ENCODE measurements at places on chromosomes 11 and 22. TPM values are rescaled to one million over a fixed set of nuclear protein-coding genes. Genes with fewer than 3 reads are reported as not detected.

DNA sequence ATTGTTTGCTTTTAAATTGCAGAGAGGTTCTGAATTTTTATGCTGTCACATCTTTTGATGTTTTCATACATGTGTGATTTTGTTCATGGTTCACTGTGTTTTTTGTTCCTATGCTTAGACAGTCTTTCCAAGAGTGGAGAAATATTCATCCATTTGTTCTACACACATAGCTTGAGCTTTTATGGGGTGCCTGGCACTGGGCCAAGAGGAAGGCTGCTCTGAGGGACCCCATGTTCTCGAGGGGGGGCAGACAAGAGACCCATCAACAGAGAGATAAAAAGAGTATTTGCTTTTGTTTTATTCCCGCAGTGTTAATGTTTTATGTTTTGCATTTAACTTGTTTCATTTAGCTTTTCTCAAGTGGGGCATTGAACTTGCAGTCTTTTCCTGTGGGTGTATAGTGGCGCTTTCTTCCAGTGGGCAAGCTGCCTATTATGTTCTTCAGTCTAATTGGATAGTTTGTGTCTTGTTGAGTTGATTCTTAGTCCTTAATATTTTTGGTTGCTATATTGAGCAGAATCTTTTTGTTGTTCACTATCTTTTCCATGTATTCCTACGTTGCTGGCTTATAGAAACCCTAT is 57.7 kb downstream of the CABIN1 start:
- DNase-seq, result no peak

GRCh38 chr11:94876645-94877442 is 96.5 kb downstream of the CWC15 start:
- peak; percentile 77 for DNase-seq

DNA sequence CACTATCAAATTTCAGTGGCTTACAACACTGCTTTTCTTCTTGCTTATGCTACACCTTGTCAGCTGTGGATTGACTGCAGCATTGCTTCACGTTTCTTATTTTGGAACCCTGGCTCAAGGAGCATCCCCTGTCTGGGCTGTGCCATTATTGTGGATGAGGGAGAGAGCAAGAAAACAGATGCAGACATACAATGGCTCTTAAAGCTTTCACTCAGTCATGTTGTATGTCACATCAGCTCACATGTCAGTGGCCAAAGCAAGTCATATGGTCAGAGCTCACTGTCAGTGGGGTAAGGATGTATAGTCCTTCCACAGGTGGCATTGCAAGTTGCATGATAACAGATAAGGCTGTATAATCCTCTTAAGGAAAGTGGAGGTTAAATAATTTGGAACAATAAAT is 10.0 kb downstream of the ARHGEF12 start:
- no peak for DNase-seq

DNA sequence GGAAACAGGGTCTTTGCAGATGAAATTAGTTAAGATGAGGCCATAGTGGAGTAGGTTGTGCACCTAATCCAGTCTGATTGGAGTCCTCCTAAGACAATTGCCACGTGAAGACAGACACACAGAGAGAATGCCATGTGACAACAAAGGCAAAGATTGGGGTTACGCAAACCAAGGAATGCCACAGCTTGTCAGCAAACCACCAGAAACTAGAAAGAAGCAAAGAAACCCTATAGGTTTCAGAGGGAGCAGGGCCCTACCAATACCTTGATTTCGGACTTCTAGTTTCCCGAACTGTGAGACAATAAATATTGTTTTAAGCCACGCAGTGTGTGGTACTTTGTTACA is 8.2 kb upstream of the LAYN start:
- DNase-seq, result no peak

The MPZL2 gene
- 12.2 TPM for total RNA-seq

The SMIM35 gene
- total RNA-seq, result 2.2 TPM

The MAPK8IP2 gene
- 0.29 TPM for total RNA-seq
